ENCODE measurements at places on chromosomes 16 and 17.

DNA sequence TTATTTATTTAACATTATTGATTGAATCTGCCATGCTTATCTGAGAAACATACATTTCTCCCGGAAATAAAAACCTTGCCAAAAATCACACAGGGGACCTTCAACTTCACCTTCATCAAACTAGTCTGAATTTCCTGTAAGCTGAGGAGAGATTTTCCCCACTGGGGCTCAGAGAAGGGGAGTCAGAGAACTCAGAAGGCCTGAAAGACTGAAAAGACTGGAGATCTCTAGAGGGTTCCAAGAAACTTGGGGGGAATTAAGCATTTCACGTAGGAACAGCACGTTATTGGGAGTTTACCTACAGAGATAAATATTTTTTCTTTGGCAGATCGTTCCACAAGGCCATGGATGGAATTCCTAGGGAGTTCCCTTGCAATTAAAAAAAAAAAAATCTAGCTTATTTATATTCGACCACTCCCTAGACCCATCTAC lies 528 bp upstream of the NOL11 start:
- DNase-seq: no peak

DNA sequence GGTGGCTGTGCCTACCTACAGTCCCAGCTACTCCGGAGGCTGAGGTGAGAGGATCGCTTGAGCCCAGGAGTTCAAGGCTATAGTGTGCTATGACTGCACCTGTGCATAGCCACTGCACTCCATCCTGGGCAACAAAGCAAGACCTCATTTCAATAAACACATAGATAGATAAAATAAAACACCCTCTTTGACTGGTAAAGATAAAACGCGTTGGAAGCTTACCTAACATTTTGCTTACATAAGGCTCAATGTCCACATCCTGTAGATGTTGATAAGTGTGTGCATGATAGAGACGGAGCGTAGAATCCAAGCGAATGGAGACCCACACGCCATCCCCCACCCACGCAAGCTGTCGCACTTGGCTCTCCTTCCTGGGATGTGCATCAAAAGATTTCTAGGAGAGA lies 113.4 kb upstream of the TOB1 start:
- no peak for DNase-seq

GRCh38 chr17:5785867-5786509 lies 201.7 kb upstream of the NLRP1 start:
- no peak for DNase-seq

DNA sequence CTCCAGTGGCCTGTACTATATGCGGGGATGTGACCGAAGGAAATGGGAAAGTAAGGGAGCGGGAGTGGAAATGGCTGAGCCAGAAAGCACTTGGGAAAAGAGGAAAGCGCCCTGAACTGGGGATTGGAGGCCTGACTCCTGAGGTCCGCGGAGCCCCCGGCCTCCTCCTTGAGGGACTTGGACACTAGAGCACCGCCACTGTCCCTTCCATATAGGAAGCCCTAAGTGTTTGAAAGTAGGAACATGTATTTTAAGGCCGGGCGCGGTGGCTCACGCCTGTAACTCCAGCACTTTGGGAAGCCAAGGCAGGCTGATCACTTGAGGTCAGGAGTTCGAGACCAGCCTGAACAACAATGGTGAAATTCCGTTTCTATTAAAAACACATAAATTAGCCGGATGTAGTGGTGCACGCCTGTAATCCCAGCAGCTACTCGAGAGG lies 530 bp upstream of the ZDHHC7 start:
- DNase-seq: no peak

GRCh38 chr17:12743046-12743445 lies 46.3 kb upstream of the ARHGAP44 start:
- no peak for DNase-seq

DNA sequence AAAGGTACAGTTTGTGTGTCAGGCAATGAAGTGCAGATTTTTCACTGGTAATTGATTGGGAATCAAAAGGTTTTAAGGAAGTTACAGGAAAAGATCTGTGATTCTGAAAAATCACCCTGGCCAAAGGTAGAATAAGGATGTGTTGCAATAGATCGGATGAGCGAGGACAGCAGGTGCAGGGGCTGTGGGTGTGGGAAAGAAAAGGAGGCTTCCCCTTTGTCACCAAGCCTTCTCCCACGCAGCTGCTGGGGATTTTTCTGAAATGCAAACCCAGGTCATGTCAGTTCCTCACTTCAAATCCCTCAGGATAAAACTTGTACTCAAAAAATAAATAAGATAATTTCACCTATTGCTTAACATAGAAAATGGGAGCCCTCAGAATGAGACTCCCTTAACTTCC lies 47.9 kb upstream of the ARHGAP17 start:
- DNase-seq: no peak

Data from NCI-H2171 (cell line).